ENCODE measurements at places on chromosomes 6 and 20.

DNA sequence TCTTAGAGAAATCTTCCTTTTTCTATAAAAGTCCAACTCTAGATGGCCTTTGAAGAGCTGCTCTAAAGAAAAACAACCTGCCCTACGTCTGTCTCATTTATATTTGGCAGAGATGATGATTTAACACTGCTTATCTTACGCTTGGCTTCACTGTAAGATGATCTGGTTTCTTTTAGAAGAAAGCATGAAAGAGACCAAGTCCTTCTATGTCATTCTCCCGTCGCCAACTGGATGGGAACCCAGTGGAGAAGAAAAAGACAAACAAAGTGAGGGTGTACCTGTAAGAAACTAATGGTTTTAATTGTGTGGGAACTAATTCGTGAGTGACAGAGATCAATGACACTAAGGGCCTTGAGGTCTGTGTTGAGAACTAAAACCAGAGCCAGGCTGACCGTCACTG is 92.8 kb downstream of the MBOAT1 start:
- no peak for DNase-seq

DNA sequence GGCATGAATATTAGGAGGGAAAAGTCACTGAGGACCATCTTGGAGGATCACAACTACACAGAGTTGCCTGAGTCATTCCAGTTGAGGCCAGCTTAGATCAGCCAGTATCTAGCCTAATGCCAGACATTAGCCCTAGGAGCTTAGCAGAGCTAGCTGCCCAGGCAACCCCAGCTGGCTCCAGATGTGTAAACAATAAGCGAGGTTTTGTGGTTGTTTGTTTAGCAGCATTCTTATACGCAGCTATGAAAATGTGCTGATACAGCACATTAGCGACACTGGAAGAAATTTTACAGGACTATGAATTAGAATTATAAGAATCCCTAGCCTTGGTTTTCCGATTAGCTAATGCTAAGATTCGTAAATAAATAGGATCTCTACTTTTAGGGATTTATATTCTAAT is 59.3 kb downstream of the BTBD3 start:
- no peak for DNase-seq

DNA sequence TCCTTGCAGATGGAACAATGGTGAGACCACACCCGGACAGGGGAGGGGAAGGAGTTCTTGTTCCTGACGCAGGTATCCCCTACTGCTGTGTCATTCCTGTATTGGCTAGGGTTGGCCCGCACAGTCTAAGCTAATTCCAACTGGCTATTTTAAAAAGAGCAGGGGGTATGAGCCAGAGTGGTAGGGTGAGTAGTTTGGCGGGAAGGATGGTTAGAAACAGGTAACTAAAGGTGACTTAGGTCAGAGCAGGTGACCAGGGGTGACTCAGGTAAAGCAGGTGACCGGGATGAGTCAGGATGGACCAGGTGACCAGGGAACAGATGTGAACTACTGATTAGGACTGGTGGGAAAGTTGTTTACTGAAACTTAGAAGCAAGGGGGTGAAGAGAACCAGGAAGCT is 58.0 kb downstream of the ZNF292 start:
- no peak for DNase-seq

- DNase-seq = no peak
These were observed 10.8 kb upstream of the BTN3A2 start for GRCh38 chr6:26354162-26354561.

- DNase-seq = peak; percentile 5
These were observed 10.3 kb upstream of the PDYN start for GRCh38 chr20:2004171-2004570.

DNA sequence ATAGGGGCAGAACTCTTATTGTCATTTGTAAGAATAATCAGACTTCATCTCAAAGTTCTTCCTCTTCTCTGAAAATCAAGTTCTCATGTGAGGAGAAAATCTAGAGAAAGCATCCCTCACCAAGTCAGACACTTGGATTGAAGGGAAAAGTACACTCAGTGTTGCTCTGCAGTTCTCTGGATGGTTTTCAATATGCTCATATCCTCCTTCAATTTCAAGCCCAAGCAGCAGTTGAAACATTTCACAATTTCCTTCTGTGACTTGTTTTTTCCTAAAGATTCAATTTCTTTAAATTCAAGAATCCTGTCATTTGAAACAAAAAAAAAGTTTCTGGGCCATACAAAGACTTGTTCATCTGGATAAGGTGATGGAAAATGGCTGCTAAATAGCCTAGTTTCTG is 140.2 kb upstream of the AHI1 start:
- DNase-seq = no peak

DNA sequence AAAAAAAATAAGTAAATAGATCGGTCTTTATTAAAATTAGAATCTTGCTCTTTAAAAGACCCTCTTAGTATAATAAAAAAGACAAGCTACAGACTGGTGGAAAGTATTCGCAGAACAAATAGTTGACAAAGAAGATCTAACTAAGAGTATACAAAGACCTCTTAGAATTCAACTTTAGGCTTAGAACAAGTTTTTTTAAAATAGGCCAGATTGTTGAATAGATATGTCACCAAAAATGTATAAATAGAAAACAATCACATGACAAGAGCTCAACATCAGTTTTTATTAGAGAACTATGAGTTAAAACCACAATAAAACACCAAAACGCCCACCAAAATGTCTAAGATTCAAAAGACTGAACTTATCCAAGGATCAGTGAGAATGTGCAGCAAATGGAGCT is 632.7 kb upstream of the PTCHD4 start:
- DNase-seq = no peak

GRCh38 chr6:1703923-1704322 is 94.2 kb downstream of the FOXC1 start:
- DNase-seq = no peak

DNA sequence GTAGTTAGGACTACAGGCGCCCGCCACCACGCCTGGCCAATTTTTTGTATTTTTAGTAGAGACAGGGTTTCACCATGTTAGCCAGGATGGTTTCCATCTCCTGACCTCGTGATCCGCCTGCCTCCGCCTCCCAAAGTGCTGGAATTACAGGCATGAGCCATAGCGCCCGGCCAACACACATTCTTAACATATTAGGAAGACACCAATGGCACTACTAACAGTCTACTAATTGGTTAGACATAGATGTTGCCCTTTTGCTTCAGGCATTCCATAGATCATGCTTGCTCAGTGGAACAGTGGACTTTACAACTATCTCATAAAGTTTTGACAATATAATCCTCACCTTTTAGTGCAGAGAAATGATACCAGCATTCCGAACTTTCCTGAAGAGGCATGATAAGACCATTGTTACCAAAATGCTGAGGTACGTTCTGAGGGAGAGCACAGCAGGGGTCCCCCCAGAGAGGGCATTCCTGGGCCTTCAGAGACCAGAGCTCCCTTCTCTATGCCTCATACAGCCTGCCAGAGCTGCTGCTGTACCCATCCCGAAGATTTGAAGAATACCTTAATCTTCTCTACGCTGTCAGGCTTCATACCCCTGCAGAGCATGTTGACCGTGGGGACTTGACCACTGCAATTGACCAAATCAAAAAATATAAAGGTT is 89.4 kb downstream of the ECT2L start:
- DNase-seq = no peak

DNA sequence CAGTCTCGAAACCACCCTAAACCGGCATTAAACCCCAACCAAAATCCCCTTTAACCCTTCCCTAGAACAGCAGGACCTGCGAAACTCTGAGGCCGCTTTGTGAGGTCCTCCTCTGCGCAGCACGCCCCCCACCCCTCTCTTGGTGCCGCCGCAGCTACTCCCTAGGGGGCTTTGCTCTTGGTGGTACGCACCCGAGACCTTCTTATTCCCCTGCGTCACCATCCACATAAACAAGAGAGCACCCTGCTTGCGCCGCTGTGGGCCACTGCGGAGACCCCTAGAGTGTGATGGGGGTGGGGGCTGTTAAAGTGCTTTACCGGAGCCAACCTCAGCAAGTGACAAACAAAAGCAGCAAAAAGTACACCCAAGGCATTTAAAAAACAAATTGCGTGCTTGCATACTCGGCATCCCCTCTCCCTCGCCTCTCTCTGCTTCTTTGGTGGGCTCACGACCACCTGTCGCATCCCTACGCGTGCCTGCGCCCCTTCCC is 502 bp upstream of the GNAS start:
- DNase-seq = no peak

- no peak for DNase-seq
These were observed 438.1 kb downstream of the GJA1 start for GRCh38 chr6:121873595-121873994.

- no peak for DNase-seq
These were observed 539.1 kb upstream of the MARCKS start for GRCh38 chr6:113317891-113318574.

- DNase-seq = no peak
These were observed 275.3 kb downstream of the ALDH8A1 start for GRCh38 chr6:134674562-134674961.

DNA sequence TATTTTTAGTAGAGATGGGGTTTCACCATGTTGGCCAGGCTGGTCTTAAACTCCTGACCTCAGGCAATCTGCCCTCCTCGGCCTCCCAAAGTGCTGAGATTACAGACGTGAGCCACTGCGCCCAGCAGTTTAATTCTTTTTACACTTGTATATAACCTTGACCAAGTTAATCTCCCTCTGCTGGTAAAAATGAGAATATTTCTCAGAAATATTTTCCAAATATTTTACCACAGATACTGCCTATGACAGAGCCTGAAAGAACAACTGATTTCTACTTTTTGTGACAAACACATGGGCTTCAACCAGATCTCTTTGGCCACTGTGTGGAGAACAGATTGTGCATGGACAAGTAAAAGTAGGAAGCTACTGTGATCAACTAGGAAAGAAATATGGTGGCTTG is 21.2 kb upstream of the NHSL1 start:
- DNase-seq = no peak

- DNase-seq = no peak
These were observed 26.3 kb upstream of the FAM50B start for GRCh38 chr6:3822747-3823445.

DNA sequence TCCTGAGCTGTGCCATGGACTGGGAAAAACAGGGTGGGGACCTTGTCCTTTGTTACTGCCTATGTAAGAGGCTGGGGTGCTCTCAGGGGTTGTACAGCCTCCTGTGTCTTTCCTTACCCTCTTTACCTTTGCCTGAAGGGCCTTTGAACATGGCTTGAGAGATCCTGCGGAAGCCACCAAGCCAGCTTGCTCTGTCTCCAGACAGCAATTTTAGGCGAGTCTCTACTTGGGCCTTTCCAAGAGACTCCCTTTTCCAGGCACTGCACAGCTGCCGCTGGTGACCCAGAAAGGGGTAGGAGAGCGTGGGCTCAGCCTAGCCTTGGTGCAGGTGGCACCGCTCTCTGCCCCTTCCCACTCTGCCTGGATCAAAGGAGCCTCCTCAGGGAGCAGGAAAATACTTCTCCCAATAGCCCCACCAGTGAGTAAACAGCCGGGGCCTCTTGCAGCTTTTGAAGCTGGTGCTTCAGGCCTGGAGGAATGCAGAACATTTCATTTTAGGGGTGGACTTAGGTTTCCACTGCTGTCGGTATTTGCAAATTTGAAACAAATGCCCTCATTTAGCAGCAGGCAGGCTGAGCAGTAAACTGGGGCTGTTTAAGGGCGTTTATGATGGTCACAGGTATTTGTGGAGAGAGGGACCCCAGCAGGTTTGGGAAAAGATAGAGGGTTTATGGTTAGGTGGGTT is 13.9 kb downstream of the PTK7 start:
- no peak for DNase-seq

- no peak for DNase-seq
These were observed 159.0 kb downstream of the ZNF217 start for GRCh38 chr20:53434662-53435061.

GRCh38 chr20:63381781-63382431 is 20.8 kb upstream of the CHRNA4 start:
- DNase-seq = peak; percentile 73

DNA sequence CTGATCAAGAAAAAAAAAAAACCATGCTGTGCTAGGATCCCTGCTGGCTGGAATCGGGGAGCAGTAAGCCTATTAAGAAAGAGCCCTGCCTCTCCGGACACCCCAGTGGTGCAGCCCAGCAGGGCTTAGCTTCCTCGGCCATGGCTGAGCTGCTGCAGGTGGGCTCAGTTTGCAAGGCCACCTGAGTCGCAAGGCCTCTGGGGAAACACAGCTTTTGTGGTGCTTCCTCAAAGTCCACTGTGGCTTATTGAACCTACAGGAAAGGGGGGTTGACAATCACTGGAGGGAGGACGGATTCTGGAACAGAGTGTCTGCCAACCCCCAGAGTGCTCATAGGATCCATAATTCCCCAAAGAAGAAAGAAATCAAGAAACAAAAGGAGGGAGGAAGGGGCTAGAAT is 240.8 kb downstream of the SMOC2 start:
- DNase-seq = no peak

DNA sequence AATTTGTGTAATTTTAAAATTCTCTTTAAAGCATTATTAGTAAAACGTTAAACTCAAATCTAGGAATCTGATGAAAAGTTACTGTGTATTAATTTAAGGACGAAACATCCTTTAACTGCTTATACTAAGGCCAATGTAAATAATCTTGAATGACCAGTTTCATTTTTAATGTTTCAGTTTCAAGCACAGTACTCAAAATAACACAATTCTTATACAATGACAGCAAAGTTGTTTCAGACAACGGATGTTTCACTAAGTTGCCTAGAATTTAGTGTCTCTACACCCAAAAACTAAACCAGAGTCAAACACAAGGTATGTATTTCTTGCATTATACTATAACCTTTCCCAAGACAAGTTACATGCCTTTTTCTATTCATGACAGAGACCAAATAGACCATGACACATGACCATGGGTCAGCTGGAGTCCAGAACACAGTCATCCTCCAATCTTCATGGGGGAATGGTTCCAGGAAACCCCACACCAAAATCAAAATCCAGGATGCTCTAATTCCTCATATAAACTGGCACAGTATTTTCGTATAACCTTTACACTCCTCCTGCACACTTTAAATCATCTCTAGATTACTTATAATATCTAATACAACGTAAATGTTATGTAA is 7.7 kb downstream of the PHIP start:
- no peak for DNase-seq

- no peak for DNase-seq
These were observed 46.4 kb upstream of the ADTRP start for GRCh38 chr6:11824986-11825385.

DNA sequence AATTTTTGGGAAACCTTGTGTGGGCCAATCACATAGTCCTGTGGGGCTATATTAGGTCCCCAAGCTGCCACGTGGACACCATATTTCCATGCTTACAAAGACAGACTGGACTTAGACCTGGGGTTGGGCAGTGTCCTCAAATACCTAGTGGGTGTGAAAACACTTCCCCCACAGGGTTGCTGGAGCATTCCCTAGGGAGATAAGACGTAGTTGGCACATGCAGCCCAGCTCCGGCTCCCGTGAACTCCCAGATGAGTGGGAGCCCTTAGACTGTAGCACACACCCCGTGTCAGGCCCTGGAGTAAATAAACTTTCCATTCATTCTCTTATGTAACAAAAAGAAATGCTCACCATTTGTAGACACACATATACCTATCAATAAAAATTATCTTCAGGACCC is 14.2 kb downstream of the KCNG1 start:
- no peak for DNase-seq

GRCh38 chr20:43667341-43668132 is 623 bp downstream of the MYBL2 start:
- DNase-seq = peak; percentile 52

Data from H9 (cell line).